CD4-positive, alpha-beta T cell treated with Interleukin-4 for 4 hours (primary cell): ENCODE measurements at places on chromosomes 7 and 10.

GRCh38 chr10:8017277-8017676 lies 37.2 kb upstream of the GATA3 start:
- DNase-seq: no peak

- DNase-seq: no peak
Observed at GRCh38 chr7:27157702-27158431, 1.4 kb upstream of the HOXA7 start.

DNA sequence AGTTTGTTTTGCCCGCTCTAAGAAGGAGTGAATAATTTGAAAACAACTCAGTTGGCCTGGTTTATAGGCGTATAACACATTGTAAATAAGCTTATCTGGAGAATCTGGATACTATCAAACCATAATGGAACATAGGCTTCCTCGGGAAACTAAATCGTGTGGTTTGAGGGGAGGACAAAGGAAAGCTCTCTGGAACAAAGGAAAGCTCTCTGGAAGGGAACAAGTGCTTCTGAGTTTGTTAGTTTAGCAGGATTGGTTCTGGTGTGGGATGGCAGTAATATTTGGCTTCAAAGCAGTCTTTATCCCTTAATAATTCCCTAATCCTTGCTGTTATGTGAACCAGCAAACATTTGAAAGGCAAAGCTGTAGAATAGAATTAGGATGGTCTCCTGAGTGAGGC lies 15.0 kb upstream of the SLK start:
- no peak for DNase-seq

DNA sequence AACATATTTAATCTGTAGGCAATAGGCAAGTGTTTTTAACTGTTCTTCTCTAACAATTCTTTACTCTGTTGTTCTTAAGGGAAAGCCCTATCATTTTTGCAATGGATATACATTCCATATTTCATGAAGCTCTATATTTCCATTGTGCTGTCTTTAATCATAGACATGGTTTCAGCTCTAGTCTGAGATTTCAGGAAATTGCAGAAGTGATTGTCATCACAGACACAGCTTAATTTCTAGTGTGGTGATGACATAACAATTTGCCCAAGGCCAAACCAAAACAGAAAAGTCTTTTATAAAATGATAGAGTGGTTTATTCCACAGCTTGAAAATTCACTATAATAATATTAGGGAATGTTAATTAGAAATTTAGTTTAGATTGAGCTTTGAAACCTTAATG lies 494.1 kb upstream of the SEMA3A start:
- no peak for DNase-seq

- no peak for DNase-seq
Observed at GRCh38 chr7:66452165-66452564, 176.5 kb upstream of the KCTD7 start.

GRCh38 chr7:82273886-82274285 lies 169.7 kb downstream of the CACNA2D1 start:
- no peak for DNase-seq

DNA sequence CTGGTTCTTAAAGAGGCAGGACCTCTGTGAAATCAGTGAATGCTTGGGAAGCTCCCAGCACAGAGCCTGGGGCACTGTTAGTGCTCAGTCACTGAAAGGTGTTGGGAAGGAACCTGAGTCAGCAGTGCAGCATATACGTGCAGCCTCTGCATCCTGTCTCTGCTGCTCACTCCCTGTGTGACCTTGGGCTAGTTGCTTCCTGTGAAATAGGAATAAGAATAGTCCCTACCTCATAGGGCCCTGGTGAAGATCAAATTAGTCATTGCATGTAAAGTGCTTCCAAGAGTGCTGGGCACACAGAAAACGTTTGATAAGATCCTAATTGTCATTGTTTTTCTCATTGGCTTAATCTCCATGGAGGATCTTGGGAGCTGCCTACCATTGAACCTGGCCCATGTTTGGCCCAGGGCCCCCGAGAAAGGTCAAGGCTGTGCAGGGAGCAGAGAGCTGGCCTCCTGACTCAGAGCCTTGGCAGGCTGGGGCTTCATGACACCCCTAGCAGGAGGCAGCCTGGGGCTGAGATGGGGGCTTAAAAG lies 73.3 kb upstream of the COL13A1 start:
- DNase-seq: no peak

DNA sequence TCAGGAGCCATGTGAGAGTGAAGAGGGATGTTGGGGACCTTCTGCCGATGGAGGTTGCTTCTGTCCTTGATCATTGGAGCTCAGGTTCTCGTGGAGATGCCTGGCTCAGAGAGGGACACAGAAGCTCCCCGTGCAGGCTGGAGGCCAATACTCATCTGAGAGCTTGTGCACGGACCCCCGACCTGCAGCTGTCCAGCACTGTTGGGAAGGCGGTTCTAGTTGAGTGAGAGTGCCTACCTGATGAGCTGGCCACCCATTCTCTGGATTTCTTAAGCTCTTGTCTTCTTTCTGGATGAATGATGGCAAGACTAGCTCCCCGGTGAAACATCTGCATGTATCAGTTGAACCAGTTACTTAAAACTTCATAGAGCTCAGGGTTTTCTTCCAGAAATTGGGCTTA lies 247.6 kb upstream of the MKI67 start:
- DNase-seq: no peak

- DNase-seq: no peak
Observed at GRCh38 chr10:31188792-31189406, 130.1 kb upstream of the ZEB1 start.

DNA sequence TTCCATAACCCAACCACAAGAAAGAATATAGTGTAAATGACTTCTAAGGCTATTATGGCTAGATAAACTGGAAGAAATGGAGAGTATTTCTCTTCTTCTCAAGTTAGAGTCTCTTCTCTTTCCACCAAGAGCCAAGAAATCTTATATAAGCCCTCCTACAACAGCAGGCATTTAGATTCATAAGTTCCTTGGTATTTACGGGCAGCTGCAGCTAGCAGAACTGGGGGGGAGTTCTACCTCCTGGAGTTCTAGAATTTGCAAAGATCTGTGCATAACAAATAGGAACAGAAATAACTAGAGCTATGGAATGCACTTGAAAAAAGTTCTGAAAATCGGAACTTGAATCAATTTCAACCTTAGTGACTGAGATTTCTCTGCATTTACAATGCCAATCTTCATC lies 715.2 kb upstream of the GRM3 start:
- no peak for DNase-seq

GRCh38 chr10:8444630-8445029 lies 390.1 kb downstream of the GATA3 start:
- peak; percentile 53 for DNase-seq

DNA sequence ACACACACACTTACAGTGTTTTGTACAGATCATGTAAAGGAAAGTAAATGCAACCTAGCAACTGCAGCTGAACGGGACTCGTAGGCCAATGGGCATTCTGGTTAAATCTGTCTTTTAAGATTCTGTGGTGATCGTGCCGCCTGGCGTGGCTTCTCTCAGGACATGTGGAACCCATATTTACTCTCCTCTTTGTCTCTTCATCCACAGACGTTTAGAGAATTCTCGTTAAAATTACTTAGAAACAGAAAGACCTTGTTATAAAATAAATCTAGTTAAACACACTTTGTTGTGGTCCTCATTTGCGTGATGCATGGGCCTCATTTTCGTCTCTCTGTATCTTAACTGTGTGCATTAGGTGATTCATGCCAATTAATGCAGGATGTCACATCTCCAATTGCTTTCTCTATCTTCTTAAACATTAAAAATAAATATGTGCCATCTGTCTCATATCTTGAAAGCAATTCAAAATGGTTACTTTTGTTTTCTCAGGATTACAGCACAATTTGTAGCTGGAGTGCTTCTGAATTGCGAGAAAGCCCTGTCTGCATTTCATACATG lies 11.5 kb downstream of the KLF6 start:
- peak; percentile 44 for DNase-seq

GRCh38 chr10:19505320-19506312 lies 310.6 kb upstream of the PLXDC2 start:
- no peak for DNase-seq

- DNase-seq: no peak
Observed at GRCh38 chr7:3861386-3861785, 560.3 kb downstream of the SDK1 start.

DNA sequence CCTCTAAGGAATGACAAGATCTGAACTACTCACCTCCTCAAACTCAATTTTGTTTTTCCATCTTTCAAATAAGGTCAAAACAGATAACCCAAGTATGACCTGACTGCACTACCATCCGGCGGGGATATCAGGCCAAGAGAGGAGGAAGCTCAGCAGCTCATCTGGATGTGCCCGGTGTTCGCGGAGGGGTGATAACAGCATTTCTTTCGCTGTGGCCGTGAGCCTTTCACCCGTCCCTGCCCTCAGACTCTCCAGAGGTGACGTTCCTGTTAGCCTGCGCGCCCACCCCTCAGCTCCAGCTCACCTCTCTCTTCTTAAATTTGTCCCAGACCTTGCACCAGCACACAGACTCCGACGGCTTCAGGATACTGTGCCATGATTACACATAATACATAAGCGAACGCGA lies 526 bp downstream of the ZNF248 start:
- peak; percentile 2 for DNase-seq

GRCh38 chr10:4688601-4689000 lies 137.4 kb upstream of the AKR1E2 start:
- no peak for DNase-seq

GRCh38 chr7:4269086-4269485 lies 413.0 kb upstream of the FOXK1 start:
- no peak for DNase-seq

DNA sequence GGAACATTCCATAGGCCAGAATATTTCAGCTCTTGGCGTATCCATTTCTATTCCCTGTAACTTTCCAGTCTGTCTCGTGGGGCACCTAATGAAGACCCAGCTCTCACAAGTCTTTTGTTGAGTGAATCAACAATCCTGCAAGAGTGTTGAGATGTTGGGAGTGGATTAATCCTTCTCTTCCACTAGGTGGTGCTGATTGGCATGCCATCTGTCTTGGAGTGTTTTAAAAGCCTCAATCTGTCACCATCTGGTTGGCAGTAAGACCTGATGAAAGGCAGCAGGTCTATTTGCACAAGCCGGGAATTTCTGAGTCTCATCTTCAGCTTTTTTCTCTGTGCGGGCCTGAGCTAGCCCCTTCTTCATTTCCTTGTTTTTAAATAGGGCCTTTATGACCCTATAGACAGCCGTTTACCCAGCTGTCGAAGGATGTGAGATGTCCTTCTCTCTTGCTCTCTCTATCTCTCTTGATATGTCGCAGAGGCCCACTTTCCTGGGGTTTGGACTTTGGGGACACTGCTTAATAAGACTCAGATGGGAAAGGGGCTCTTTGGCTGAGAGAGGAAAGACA lies 180.5 kb downstream of the ZNF365 start:
- peak; percentile 36 for DNase-seq

DNA sequence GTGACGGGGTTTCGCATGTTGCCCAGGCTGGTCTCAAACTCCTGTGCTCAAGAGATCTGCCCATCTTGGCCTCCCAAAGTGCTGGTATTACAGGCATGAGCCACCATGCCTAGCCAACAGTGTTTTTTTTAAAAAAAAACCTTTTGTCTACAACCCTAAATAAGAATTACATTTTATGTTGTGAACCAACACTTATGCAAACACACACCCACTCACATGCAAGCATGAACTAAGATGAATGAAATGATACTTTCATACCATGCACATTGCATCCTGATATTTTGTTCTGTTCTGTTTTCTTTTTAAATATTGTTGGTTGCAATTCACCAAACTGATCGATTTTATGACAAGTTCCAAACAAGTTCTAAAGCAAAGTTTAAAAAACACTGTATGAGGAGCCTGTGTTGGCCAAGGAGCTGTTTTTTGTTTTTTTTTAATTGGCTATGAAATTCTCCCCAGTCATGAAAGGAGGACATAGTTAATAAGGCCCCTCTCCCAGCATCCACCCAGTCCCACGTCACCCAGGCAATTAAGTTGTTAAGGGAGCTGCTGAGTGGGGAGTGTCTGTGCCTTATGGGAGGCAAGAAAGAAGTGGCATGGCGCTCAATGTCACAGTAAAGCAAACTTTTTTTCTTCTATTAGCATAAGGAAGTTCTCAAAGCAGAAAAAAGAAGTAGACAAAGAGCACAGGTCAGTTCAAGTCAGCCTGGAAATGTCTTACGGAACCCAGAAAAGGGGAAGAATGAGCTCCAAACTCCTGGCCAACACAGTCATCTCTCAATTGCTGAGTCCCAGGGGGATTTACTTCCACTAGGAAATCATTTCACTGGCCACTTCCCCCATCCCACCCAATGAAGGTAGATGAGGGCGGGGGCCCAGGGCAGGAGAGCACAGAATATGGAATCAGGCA lies 50.1 kb downstream of the NOD1 start:
- no peak for DNase-seq

GRCh38 chr10:103470761-103471653 lies 8.0 kb downstream of the CALHM3 start:
- DNase-seq: peak; percentile 88

GRCh38 chr7:38630720-38631673 lies at the start of gene AMPH:
Gene AMPH, minus strand, starts transcription at chr7:38631373. Its CDS starts 22 bp downstream, at chr7:38631351.
- DNase-seq: no peak

- no peak for DNase-seq
Observed at GRCh38 chr10:70893227-70894006, 5.1 kb upstream of the PCBD1 start.

- DNase-seq: no peak
Observed at GRCh38 chr7:151777908-151778670, 98.8 kb downstream of the PRKAG2 start.

DNA sequence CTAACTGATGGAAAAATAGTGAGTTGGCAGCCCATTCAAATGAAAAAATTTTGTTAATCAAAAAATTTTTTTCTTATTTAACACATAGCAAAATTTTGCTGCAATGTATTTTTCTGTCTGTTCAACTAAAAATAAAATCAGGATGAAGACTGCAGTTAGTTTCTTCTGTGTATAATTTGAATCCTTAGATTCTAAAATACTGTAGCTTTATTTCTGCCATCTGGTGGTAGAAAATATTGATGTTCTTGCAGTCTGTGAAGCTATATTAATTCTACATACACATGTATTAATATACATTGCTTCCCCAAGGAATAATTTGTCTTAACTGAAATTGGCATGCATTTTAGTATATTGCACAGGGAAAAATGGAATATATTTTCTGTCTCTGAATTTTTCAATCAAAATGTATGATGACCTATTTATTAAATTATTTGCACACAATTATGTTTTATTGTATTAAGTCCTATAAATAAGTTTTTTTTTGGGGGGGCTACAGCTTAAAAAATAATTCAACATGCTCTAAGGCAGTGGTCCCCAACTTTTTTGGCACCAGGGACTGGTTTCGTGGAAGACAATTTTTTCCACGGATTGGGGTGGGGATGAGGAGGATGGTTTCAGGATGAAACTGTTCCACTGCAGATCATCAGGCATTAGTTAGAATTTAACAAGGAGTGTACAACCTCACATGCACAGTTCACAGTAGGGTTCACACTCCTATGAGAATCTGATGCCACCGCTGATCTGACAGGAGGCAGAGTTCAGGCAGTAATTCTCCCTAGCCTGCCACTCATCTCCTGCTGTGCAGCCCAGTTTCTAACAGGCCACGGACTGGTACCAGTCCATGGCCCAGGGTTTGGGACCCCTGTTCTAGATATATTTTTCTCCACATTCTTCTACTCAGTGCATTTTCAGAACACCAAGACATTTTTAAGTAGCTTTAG lies 119.4 kb downstream of the GNAT3 start:
- DNase-seq: no peak

- no peak for DNase-seq
Observed at GRCh38 chr10:125161707-125162119, 1.4 kb upstream of the CTBP2 start.

GRCh38 chr7:10789170-10789569 lies 184.5 kb upstream of the PHF14 start:
- no peak for DNase-seq

GRCh38 chr7:4683043-4683883 lies 1.2 kb downstream of the FOXK1 start:
- DNase-seq: no peak

GRCh38 chr10:74419491-74419951 lies 268.5 kb downstream of the ADK start:
- no peak for DNase-seq
